PC-9 (cell line): ENCODE measurements at places on chromosomes 1 and 21. TPM values are rescaled to one million over a fixed set of nuclear protein-coding genes. Genes with fewer than 3 reads are reported as not detected.

DNA sequence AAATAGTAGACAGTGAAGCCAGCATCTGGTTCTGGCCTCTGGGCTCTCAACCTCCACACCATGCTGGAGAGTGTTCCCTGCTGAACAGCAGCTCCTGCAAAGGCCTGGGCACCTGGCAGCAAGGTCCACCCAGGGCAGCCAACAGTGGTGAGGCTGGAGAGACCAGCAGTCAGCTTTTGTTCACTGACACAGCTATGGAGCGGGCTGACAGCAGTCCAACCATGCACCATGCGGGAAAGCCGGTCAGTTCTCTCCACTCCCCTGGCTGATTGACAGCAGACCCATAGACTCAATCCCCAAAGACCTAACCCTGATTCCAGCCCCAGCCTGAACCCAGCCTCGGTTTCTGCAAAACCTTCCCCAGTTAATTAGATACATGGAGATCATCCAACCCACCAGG, 49.0 kb downstream of the KLHDC7A start:
- no peaks in the 10 kb centered on the region for H3K4me1 ChIP-seq
- DNase-seq = no peak
- no peak overlapping the region for H3K4me3 ChIP-seq
- peaks cover 32% of the 10 kb centered on the region; the same call in 1 of the 2 replicates for H3K27me3 ChIP-seq
- H3K36me3 ChIP-seq = no peaks in the 10 kb centered on the region

DNA sequence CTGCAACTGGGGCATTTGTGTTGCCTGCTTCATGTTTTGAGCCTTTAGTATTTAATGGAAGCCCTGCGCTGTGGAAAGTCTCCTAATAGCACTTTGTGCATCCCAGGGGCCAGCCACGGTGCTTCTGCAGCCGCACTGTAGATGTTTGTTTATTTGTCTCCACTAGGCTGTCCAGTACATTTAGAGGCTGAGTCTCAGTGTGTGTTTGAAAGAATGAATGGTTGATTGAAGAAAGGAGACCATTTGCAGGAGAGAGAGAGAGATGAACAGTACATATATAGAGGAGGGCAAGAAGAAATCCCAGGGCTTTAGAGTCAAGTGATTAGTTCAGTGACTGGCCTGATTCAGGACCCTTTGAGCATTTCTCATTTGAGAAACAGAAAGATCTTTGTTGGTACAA, 33.9 kb downstream of the MPZL1 start:
- H3K36me3 ChIP-seq = no peaks in the 10 kb centered on the region
- no peak overlapping the region for H3K27ac ChIP-seq
- no peak for DNase-seq
- H3K4me1 ChIP-seq = no peaks in the 10 kb centered on the region
- no peaks in the 10 kb centered on the region for H3K27me3 ChIP-seq
- H3K4me3 ChIP-seq = no peak overlapping the region

- no peak overlapping the region for H3K4me3 ChIP-seq
- H3K27ac ChIP-seq = no peak overlapping the region
- no peaks in the 10 kb centered on the region for H3K27me3 ChIP-seq
- H3K36me3 ChIP-seq = no peaks in the 10 kb centered on the region
- H3K4me1 ChIP-seq = no peaks in the 10 kb centered on the region
Observed at GRCh38 chr21:10272216-10272615, 249.2 kb upstream of the TPTE start.

DNA sequence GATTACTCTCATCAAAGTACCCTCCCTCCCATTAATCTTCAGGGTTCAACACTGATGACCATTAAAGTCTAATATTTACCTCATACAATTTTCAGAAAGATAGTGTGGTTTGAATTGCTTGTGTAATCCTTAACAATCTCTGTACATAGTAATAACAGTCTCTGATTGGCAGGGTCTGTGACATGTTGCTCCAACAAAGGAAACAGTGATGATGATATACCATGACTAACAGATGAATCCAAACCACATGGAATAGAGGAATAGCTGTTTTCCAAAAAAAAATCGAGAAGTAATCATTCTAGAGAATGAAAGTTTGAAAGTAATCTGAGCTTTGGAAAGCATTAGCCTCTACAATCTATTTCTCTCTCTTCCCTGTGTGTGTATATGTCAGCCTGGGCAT, 610.1 kb upstream of the NEGR1 start:
- H3K4me3 ChIP-seq = no peak overlapping the region
- H3K27me3 ChIP-seq = no peaks in the 10 kb centered on the region
- no peaks in the 10 kb centered on the region for H3K36me3 ChIP-seq
- H3K4me1 ChIP-seq = no peaks in the 10 kb centered on the region
- no peak for DNase-seq
- H3K27ac ChIP-seq = no peak overlapping the region

DNA sequence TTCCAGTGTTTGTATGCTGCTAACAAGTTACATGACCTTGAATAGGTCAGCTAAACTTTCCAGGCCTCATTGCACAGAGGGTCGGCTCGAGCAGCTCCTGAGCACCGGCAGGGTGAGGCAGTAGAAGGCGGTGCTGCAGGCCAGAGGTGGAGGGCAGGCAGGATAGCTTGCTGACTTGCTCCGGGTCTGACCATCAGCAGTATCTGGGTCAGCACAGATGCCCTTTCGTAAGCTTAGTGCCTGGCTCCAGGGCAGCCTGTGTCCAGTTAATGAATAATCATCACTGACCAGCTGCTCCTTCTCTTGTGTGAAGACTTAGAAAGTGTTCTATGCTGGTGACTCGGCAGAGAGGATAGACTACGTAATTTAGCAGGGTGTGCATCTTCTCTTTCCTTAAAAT, 6.9 kb downstream of the MAPKAPK2 start:
- DNase-seq = no peak
- no peaks in the 10 kb centered on the region for H3K36me3 ChIP-seq
- no peak overlapping the region for H3K4me3 ChIP-seq
- H3K27ac ChIP-seq = no peak overlapping the region

DNA sequence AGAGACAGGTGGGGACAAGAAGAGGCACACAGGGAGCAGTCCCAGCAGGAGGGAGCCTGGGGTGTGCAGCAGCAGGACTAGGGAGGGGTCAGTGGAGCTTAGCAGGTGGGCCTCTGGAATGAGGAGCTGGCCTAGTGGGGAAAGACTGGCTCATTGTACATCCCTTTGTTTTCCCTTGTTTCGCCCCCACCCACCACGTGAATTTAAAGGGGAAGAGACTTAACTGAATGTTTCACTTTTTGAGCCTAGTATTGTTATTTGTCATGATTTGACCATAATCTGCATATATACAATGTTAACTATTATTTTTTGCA, 181.7 kb downstream of the DHRS3 start:
- H3K27me3 ChIP-seq = no peaks in the 10 kb centered on the region
- H3K4me3 ChIP-seq = no peak overlapping the region
- H3K36me3 ChIP-seq = no peaks in the 10 kb centered on the region

GRCh38 chr1:19800076-19800804, 524 bp upstream of the TMCO4 start:
- DNase-seq = peak; percentile 52
- H3K27me3 ChIP-seq = no peaks in the 10 kb centered on the region
- H3K36me3 ChIP-seq = no peaks in the 10 kb centered on the region
- peak overlapping the region; percentile 74 for H3K4me3 ChIP-seq
- H3K27ac ChIP-seq = no peak overlapping the region

DNA sequence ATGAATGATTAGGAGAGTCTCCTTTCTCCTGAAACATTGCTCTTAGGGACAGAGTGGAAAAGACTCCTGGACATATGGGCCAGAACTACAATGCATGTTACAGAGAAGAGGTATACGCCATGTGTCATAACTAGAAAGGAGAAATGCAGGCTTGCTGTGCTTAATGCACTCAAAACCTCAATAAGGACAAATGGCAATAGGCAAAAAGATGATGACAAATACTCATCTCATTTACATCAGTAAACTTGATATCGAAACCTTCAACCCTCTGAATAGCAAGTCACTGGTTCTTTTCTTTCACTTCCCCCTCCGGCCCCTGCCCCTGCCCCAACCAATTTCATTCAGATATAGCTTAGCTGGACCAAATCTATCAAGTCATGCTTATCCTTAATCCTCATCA, 1.9 kb upstream of the GPR88 start:
- no peaks in the 10 kb centered on the region for H3K36me3 ChIP-seq
- H3K27ac ChIP-seq = no peak overlapping the region
- H3K27me3 ChIP-seq = no peaks in the 10 kb centered on the region
- no peak overlapping the region for H3K4me3 ChIP-seq

GRCh38 chr1:208183977-208184911, 59.9 kb downstream of the PLXNA2 start:
- H3K4me1 ChIP-seq = peaks cover 85% of the 10 kb centered on the region
- peak; percentile 91 for DNase-seq
- H3K27me3 ChIP-seq = no peaks in the 10 kb centered on the region
- H3K27ac ChIP-seq = peak overlapping the region; percentile 72
- H3K4me3 ChIP-seq = peak overlapping the region; percentile 4; the same call in 1 of the 2 replicates
- H3K36me3 ChIP-seq = no peaks in the 10 kb centered on the region

GRCh38 chr1:150182247-150182646, 32.5 kb downstream of the PLEKHO1 start:
- H3K4me3 ChIP-seq = no peak overlapping the region
- no peaks in the 10 kb centered on the region for H3K27me3 ChIP-seq
- no peaks in the 10 kb centered on the region for H3K36me3 ChIP-seq
- H3K27ac ChIP-seq = no peak overlapping the region
- H3K4me1 ChIP-seq = peaks cover 12% of the 10 kb centered on the region; the same call in 1 of the 2 replicates

GRCh38 chr1:48030211-48030610, 33.0 kb upstream of the TRABD2B start:
- no peaks in the 10 kb centered on the region for H3K4me1 ChIP-seq
- DNase-seq = no peak
- H3K27me3 ChIP-seq = no peaks in the 10 kb centered on the region
- H3K36me3 ChIP-seq = no peaks in the 10 kb centered on the region
- no peak overlapping the region for H3K4me3 ChIP-seq

DNA sequence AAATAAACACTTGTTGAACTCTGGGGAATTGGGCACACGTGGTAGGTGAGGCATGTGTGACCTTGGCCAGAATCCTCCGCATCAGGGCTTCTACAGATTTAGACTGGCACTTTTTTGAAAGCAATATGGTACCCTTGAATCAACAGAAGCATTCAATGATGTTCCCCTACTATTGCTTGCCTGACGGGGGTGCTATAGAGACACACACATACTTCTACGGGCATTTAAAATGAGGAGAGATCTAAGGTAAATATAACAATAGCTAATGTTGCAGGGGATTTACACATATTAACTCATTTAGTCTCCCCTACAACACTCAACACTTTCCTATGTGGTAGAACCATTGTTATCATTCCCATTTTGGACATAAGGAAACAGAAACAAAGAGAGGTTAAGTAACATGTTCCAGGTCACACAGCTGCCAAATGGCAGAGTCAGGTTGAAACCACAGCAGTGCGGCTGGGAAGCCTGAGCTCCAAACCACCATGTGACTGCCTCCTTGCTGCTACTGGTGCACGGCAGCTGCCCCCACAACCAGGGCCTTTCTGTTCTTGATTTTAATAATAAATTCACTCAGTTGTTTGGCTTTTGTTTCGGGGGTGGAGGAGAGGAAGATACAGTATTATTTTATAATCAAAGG, 147.4 kb downstream of the ZNF281 start:
- DNase-seq = no peak
- H3K27ac ChIP-seq = no peak overlapping the region
- H3K27me3 ChIP-seq = no peaks in the 10 kb centered on the region
- no peaks in the 10 kb centered on the region for H3K36me3 ChIP-seq
- H3K4me3 ChIP-seq = no peak overlapping the region

- DNase-seq = no peak
- H3K27me3 ChIP-seq = no peaks in the 10 kb centered on the region
- H3K36me3 ChIP-seq = no peaks in the 10 kb centered on the region
- H3K4me3 ChIP-seq = no peak overlapping the region
Observed at GRCh38 chr21:35348686-35349085, 299.6 kb upstream of the RUNX1 start.

DNA sequence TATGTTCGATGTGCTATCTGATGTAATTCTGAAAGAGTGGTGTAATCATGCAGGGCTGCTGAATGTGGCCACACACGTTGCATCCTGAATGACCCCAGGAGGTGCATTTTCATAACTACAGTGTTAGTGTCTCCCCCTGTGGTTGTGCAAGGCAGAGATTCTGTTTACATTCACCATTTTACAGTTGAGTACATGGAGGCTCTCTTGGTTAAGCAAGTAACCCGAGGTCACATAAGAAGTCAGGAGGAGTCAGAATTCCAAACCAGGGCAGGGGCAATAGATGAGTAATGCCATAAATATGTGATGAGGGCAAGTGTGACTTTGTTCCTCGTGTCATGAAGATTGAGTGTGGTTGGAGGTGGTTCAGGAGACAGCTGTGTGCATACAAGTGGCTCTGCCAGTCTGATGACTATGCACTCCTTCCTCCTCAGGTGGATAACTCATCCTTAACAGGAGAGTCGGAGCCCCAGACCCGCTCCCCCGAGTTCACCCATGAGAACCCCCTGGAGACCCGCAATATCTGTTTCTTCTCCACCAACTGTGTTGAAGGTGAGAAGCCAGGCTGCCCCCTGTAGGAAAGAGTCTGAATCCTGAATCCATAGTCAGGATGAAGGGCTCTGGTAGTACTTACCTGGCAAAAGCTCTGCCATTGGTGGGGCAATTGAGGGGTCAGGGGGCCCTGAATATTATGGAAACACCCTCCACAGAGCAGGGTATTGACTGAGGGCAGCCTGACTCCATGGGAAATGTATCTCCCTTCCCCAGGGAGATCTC, 9.3 kb downstream of the ATP1A2 start:
- peaks cover 48% of the 10 kb centered on the region for H3K4me1 ChIP-seq
- H3K4me3 ChIP-seq = peak overlapping the region; percentile 8; the same call in 1 of the 2 replicates
- peak; percentile 100 for DNase-seq
- H3K36me3 ChIP-seq = no peaks in the 10 kb centered on the region

DNA sequence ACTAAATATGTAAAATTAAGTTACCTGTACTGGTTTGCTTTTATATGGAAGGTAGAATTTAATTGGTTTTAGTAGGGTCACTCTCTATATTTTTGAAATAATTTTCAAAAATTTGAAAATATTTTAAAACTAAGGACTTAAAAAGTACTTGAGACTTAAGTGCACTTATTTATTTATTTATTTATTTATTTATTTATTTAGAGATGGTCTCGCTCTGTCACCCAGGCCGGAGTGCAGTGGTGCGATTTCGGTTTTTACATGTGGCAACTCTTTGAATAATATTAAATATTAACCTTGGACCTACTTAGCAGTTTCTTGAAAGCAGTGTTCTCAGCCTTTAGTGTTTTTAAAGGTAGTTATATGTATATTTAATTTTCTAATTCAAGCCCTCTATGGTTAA, 36.4 kb downstream of the TMED5 start:
- no peaks in the 10 kb centered on the region for H3K27me3 ChIP-seq
- no peaks in the 10 kb centered on the region for H3K4me1 ChIP-seq
- no peak overlapping the region for H3K27ac ChIP-seq

GRCh38 chr1:205321162-205321958, at the start of gene NUAK2:
Gene NUAK2 (minus strand): TSS chr1:205321745. CDS start chr1:205321628, 117 bp downstream.
- peak within 1 kb of the TSS; percentile 94 for H3K4me3 ChIP-seq
- peak; percentile 91 for DNase-seq
- 0 out of 2 replicates have a peak, but pooled peaks cover 2% of the 10 kb centered on the region for H3K27me3 ChIP-seq
- peaks cover 56% of the 10 kb centered on the region for H3K4me1 ChIP-seq
- H3K36me3 ChIP-seq = no peaks in the 10 kb centered on the region

- H3K36me3 ChIP-seq = no peaks in the 10 kb centered on the region
- no peak within 1 kb of the TSS for H3K27ac ChIP-seq
- peak within 1 kb of the TSS; percentile 58 for H3K4me3 ChIP-seq
- H3K27me3 ChIP-seq = peaks cover 36% of the 10 kb centered on the region
- no peaks in the 10 kb centered on the region for H3K4me1 ChIP-seq
- peak; percentile 81 for DNase-seq
Observed at GRCh38 chr1:53739109-53739681, at the start of gene GLIS1. Gene GLIS1 (minus strand): TSS chr1:53739164. CDS start chr1:53738064, 1,100 bp downstream.

GRCh38 chr1:155499953-155500639, 62.5 kb downstream of the ASH1L start:
- DNase-seq = no peak
- H3K4me3 ChIP-seq = no peak overlapping the region
- no peaks in the 10 kb centered on the region for H3K4me1 ChIP-seq
- peak overlapping the region; percentile 9; the same call in 1 of the 2 replicates for H3K27ac ChIP-seq

The C8A gene
- not detected in 2 replicates for total RNA-seq

The HORMAD1 gene
- total RNA-seq = not detected in 2 replicates

The TSPEAR gene
- not detected in 2 replicates for total RNA-seq

The TDRKH gene
- 13.4 and 17.3 TPM in 2 replicates for total RNA-seq

The CPT2 gene
- total RNA-seq = 32.2 and 35.7 TPM in 2 replicates

The LCE4A gene
- total RNA-seq = not detected in 2 replicates

The SLC27A3 gene
- 14.4 and 17.1 TPM in 2 replicates for total RNA-seq
